ENCODE measurements at places on chromosomes 11 and 22.

DNA sequence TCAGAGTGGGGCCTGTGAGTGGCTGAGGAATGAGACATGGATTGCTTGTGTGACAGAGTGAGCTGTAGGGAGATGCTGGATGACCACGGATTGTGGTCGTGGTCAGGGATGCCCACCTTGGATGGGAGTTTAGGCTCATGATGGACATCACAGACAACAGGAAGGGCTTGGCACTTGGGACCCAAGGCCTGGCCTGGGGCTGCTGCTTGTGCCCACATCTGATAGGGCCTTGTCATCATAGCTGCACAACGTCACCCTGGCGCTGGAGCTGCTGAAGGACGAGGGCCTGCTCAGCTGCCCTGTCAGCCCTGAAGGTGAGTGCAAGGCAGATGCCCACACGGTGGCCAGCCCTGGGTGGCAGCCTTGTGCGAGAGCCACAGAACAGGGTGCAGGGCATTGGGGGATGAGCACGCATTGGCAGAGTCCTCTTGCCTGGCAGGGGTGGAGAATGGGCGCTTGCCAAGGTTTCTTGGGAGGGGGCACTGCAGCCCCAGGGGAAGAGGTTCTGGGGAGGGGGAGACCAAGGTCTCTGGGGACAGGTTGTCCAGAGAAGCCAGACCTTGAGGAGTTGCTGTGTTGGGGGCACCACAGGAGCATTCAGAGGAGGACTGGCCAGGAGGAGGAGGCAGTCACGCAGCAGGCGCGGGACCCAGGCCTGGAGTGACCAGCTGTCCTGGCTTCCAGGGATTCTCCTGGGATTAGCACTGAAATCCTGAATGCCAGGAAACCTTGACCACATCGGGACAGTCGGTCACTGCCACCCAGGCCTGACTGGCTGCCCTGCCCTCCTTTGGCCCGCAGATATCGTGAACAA, 25.0 kb downstream of the PARVG start:
- no peak for DNase-seq

- DNase-seq, result no peak
Observed at GRCh38 chr11:64566915-64567891, 23.8 kb upstream of the SLC22A12 start.

DNA sequence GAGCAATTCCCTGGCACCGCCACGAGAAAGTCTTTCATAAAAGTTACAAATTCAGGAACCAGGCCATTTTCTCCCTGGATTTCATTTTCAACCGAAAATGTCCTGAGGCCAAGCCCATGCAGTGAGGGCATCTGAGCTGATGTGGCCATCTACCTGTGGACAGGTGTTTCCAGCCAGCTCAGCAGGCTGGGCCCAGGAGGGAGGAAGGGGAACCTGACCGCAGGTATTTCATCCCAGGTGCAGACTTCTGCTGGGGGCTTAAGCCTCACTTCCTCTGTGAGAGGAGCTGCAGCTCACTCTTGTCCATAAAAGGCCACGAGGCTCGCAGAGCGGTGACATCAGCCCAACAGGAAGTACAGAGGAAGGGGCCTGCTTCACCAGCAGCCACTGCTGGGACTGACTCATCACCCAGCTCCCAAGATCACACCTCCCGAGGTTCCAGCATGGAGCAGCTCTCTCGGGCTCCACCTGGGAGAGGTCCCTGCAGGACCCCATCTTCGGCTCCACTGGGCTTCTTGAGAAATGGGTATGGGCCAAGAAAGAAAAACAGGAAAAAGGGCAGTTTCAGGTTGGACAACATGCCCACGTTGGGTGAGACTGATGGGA, 56.4 kb downstream of the MYH9 start:
- peak; percentile 70 for DNase-seq

- no peak for DNase-seq
Observed at GRCh38 chr11:1884303-1884700, 7.4 kb downstream of the PRR33 start.

- DNase-seq, result no peak
Observed at GRCh38 chr11:128336203-128336602, 251.2 kb downstream of the ETS1 start.

DNA sequence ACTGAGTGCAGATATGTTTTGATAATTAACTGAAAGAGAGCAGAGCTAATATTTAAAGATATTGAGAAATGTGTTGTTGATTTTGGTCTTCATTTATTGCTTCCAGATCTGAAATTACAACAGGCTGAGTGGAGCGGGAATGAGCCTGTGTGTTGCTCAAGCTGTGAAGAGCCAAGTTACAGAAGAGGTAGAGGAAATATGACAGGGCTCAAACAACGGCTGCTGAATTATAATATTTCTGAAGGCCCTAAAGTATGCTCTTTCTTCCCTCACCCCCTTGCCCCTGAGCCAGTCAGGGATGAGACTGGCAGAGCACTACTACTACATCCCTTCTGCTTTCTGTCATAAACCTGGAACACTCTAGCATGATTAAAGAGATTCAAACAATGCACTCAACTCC, 115.6 kb downstream of the FANCF start:
- DNase-seq, result no peak

DNA sequence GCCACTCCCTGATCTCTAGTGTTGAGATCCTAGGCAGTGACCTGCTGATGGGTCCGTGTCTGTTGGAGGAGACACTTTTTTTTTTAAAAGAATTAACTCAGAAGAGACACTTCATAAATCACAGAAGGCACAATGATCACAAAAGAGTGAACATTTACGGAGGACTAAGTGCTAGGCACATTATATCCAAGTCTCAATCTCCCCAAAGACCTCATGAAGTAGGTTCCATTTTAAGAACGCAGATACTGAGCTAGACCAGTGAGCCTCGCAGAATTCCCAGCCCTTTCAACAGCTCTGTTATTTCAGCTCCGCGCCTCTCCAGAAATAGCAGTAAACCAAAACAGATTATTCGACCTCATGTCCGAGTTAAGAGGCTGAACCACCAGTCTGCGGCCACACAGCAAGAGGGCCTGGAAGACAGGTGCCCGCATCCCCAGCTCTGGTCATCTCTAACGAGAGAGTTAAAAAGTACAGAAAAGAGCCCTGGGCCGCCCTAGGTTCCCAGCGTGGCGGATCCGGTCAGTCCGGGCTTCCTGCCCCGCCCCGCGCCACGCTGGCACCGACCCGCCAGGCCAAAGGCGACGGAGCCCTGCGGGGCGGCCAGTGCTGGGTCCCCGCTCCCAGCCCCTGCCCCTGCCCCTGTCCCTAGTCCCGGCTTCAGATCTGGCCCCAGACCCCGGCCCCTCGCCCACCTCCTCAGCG, 612 bp downstream of the XBP1 start:
- peak; percentile 23 for DNase-seq

GRCh38 chr11:27296497-27296896, 66.5 kb downstream of the CCDC34 start:
- no peak for DNase-seq

GRCh38 chr11:18617688-18618341, 16.3 kb downstream of the SPTY2D1 start:
- no peak for DNase-seq

- no peak for DNase-seq
Observed at GRCh38 chr11:132788816-132789325, 743.4 kb downstream of the OPCML start.

GRCh38 chr11:45795379-45795778, 9.6 kb upstream of the SLC35C1 start:
- no peak for DNase-seq

- DNase-seq, result no peak
Observed at GRCh38 chr22:43642319-43643206, 169.5 kb downstream of the EFCAB6 start.

- DNase-seq, result no peak
Observed at GRCh38 chr22:48856308-48856615, 971.4 kb downstream of the BRD1 start.

- no peak for DNase-seq
Observed at GRCh38 chr22:49785046-49785521, 42.6 kb downstream of the BRD1 start.

GRCh38 chr11:119794756-119795155, 65.8 kb upstream of the NECTIN1 start:
- DNase-seq, result no peak

DNA sequence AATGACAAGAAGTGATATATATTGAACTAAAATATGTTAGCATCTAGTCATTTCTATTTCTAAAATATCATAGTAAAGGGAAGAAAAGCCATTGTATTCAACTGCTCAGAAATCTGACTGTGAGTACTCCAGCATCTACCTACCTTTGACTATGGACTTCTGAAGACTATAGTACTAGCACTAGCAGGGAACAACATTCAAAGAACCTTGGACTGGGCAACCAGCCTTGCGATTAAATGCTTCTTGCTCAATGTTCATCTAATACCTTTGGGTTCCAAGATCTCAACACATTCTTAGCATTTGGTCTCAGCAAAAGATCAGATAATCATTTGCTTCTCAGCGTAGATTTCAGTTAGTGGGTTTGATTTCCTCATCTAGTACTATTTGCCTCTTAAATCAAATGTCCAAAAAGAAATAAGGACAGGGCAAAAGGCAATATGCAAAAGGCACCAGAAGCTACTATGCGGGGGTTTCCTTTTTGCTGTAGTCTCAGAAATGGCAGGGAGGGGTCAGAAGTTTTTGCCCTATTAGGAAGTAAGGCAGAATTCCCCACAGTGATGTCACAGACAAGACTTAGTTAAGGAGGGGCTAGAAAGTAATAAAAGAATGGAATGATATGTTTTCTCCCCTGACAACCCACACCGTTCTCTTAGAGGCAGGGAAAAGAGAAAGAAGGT, 80.6 kb downstream of the GAB2 start:
- DNase-seq, result no peak

DNA sequence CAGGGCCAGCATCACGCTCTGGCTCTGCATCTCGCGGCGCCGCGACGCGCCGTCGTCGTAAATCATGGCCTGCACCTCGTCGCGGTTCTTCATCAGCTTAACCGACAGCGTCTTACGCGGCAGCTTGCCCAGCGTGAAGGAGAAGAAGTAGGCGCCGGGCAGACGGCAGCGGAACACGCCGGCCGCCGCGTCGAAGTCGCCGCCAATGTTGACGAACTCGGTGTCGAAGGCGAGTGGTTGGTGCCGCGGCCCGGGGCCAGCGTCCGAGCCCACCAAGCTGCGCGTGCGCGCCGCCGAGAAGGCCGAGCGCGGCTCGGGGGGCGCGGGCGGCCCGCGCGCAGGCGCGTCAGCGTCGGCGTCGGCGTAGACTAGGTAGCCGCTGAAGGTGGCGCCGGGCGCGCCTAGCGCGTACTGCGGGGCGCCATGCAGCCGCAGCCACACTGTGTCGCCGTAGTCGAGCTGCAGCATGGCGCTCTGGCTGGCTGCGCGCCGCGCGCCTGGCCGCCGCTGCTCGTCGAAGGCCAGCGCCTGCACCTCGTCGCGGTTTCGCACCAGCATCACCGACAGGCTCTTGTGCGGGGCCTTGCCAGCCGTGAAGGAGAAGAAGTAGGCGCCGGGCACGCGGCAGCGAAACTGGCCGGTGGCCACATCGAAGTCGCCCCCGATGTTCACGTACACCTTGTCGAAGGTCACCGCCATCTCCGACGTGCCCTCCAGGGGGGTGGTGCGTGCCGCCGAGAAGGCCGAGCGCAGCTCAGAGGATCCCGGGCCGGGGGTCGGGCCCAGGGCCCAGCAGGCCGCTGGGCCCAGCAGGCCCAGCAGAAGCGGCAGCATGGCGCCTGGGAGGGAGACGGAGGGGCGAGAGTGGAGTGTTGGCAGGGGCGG, 3.7 kb downstream of the FAM180B start:
- DNase-seq, result no peak

- DNase-seq, result no peak
Observed at GRCh38 chr11:74725701-74726100, 5.5 kb downstream of the CHRDL2 start.

DNA sequence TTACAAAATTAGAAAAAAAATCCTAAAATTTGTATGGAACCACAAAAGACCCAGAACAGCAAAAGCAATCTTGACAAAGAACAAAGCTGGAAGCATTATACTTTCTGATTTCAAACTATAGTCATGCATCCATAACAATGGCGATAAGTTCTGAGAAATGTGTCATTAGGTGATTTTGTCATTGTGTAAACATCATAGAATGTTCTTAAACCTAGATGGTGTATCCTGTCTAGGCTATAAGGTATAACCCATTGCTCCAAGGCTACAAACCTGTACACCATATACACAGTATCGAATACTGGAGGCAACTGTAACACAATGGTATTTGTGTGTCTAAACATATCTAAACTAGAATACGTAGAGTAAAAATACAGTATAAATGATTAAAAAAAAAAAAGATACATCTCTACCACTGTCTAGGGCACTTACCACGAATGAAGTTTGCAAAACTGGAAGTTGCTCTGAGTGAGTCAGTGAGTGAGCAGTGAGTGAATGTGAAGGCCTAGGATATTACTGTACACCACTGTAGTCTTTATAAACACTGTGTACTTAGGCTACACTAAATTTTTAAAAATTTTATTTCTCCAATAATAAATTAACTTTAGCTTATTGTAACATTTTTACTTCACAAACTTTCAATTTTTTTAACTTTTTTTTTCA, 18.1 kb upstream of the SC5D start:
- DNase-seq, result no peak

GRCh38 chr11:73293356-73293936, 14.6 kb upstream of the ARHGEF17 start:
- no peak for DNase-seq

GRCh38 chr11:123143921-123144320, 51.1 kb downstream of the CLMP start:
- DNase-seq, result no peak

GRCh38 chr11:26137651-26138050, 194.3 kb upstream of the ANO3 start:
- no peak for DNase-seq

GRCh38 chr11:46666516-46666915, 33.9 kb downstream of the ARHGAP1 start:
- no peak for DNase-seq

DNA sequence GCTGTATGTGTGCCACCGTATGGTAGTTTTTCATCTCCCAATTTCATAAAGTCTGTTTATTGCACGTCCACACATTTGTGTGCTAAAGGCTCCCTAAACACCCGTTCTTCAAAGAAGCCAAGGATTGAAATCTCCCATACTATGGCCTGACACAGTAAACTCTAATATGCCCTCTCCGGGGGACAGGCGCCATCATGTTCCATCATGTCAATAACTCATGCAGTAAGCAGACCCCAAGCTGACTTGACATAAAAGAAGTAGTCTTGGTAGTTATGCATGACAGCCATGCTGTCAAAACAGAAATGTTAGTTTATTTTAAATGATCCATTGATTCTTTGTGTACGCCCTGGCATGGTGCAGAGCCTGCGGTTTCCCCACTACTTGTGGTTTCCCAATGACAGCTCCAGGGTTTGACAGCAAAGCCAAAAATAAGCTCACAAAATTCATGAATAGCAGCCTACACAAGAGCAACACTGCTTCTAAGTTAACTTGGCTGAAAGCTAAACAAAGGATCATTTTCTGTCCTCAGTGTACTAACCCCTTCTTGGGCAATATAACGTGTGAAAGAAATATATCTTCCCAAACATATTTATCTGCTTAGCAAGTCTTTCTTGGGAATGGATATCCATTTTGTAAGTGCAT, 56.5 kb upstream of the CABP7 start:
- no peak for DNase-seq

Measured in stimulated activated CD8-positive, alpha-beta memory T cell treated with anti-CD3 and anti-CD28 coated beads, Interleukin-2, amount 100 ng/mL, for 48 hours (primary cell).